Stimulated activated effector memory CD8-positive, alpha-beta T cell treated with anti-CD3 and anti-CD28 coated beads, Interleukin-12 subunit alpha, Interleukin-12 subunit beta, amount 100 ng/mL, for 72 hours (primary cell): ENCODE measurements at places on chromosomes 4 and X.
A peak's percentile ranks its signal among the peaks of the same experiment; 100 is the strongest.

GRCh38 chrX:134669378-134670098, 11.3 kb upstream of the PLAC1 start:
- no peak for DNase-seq

- no peak for DNase-seq
These were observed 5.7 kb downstream of the TBC1D14 start for GRCh38 chr4:6915041-6916005.

DNA sequence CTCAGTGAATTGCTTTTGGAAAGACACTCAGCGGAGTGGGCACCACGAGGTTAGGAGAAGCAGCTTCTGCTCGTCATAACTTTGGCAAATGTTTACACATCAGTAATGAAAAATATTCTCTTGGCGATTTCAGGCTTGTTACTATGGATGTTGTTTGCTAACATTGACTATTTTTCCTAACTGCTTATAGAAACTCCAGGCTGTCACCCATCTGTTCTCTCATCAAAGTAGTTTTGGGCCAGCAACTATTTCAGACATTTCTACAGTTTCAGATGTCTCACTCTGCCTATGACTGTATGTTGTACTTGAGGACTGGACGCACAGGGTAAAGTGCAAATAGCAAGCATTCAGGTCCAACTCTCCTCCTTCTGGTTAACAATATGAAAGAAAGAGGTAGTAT, 346.7 kb downstream of the TRIML1 start:
- DNase-seq = no peak

DNA sequence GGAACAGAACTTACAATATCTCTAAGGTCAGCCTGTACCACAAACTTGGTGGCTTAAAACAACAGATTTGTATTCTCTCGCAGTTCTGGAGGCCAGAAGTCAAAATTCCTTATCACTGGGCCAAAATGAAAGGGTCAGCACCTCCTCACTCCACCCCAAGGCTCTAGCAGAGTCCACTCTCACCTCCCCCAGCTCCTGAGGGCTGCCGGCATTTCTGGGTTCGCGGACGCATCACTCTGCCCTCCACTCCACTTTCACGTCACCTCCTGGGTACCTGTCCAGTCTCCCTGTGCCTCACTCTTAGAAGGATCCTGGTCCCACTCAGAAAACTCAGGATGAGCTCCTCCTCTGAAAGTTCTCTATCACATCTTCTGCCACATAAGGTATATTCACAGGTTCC, 34.6 kb downstream of the JAKMIP1 start:
- no peak for DNase-seq

GRCh38 chr4:38677441-38677840, 13.4 kb downstream of the KLF3 start:
- peak; percentile 52 for DNase-seq

GRCh38 chrX:8273451-8273895, 102.4 kb upstream of the VCX2 start:
- no peak for DNase-seq

- no peak for DNase-seq
These were observed 129.4 kb upstream of the ARSJ start for GRCh38 chr4:114108869-114109268.
